ENCODE measurements at places on chromosomes 6 and 20. TPM values are rescaled to one million over a fixed set of nuclear protein-coding genes. Genes with fewer than 3 reads are reported as not detected.

DNA sequence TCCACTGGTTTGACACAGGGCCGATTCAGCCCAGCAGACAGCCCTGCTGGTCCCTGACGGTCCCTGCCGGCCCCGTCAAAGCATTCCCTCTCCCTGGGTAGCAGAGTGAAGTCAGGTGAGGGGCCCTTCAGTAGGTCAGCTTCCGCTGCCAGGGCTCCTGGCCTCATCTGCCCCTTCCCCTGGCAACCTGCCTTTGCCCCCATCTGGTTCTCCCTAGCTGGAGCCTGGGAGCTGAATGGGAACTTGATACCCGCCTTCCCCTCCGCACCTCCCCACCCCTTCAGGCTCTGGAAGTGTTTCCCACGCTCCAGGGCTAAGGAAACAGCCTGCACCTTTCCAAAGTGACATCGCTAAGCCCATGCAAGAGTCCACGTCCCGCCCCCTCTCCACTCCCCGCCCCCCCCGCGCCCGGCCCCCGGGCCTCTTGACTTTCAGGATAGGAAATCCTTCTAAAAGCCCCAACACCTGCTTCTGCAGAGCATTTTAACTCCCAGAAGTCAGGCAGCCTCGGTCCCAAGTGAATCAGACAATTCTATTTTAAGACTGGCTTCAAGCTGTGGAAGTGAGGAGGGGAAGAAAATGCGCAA lies 53.3 kb downstream of the ISM1 start:
- no peak for DNase-seq

The CSE1L gene
- total RNA-seq, result 37.2 TPM

The ZBTB12 gene
- 3.0 TPM for total RNA-seq

The PNLDC1 gene
- total RNA-seq, result 0.31 TPM
